ENCODE measurements at places on chromosomes 1 and 21. TPM values are rescaled to one million over a fixed set of nuclear protein-coding genes. Genes with fewer than 3 reads are reported as not detected.

DNA sequence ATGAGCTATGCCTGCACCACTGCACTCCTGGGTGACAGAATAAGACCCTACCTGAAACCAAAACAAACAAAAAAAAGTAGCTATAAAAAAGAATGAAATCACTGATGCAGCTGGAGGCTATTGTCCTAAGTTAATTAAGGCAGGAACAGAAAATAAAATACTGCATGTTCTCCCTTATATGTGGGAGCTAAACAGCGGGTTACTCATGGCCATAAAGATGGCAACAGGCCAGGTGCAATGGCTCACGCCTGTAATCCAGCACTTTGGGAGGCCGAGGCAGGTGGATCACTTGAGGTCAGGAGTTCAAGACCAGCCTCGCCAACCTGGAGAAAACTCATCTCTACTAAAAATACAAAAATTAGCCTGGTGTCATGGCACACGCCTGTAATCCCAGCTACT, 152.7 kb downstream of the PIK3R3 start:
- DNase-seq = no peak

DNA sequence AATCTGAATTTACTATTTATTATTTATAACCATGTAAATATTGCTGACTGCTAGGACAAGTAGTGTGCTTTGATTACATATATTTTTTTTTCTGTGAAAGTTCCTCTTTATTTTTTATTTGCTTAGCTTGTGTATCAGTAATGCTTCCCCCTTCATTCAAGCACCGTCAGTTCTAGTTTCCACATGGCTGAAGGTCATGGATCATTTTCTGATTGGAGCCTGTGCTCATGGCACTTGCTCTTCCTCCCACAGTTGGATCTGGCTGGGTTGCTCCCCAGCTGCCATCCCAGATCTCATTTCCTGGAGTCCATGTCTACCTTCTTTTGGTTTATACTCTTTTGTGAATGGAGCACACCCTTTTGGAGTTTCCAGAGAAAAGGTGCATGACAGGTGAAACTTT, 57.0 kb upstream of the IGSF5 start:
- DNase-seq = no peak

GRCh38 chr1:42311138-42311537, 23.9 kb downstream of the FOXJ3 start:
- DNase-seq = no peak

GRCh38 chr1:89552471-89553081, 27.9 kb downstream of the LRRC8B start:
- DNase-seq = peak; percentile 3

- no peak for DNase-seq
These were observed 31.9 kb downstream of the SLC1A7 start for GRCh38 chr1:53110370-53111072.

NOS1AP gene
- not detected for polyA plus RNA-seq

RHD gene
- 0.26 TPM for polyA plus RNA-seq

HMGCS2 gene
- polyA plus RNA-seq = not detected

JTB gene
- polyA plus RNA-seq = 365 TPM

SFN gene
- polyA plus RNA-seq = not detected

All from immature natural killer cell (primary cell).